Thoracic aorta (tissue), 2 donors: ENCODE measurements at places on chromosomes 1 and 21. TPM values are rescaled to one million over a fixed set of nuclear protein-coding genes. Genes with fewer than 3 reads are reported as not detected.

The CENPS gene
- 6.4 TPM for total RNA-seq

The MMEL1 gene
- not detected for total RNA-seq

The OR2T2 gene
- total RNA-seq: not detected

The BEND5 gene
- total RNA-seq: 9.5 TPM

The EVA1C gene
- 81.2 TPM for total RNA-seq

The STUM gene
- total RNA-seq: 1.6 TPM

The ST6GALNAC5 gene
- total RNA-seq: 19.8 TPM

The KIRREL1 gene
- total RNA-seq: 136 TPM

The SHISAL2A gene
- total RNA-seq: 0.54 TPM

DNA sequence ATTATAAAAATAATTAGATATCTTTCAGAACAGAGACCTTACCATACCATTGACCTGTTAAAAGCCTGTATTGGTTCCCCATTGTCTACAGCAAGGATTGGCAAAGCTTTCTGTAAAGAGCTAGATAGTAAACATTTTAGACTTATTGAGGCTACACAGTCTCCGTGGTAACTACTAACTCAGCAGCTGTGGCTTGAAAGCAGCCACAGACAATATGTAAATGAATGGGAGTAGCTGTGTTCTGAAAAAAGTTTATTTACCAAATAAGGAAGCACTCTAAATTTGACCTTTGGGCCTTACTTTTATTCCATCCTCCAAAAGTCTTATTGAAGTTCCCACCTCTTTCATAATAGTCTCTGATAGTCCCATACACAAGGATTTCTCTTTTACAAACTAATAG is 39.7 kb downstream of the NUP210L start:
- H3K27ac ChIP-seq: no peak overlapping the region
- H3K36me3 ChIP-seq: no peaks in the 10 kb centered on the region
- H3K4me1 ChIP-seq: no peaks in the 10 kb centered on the region
- no peak overlapping the region for H3K4me3 ChIP-seq

DNA sequence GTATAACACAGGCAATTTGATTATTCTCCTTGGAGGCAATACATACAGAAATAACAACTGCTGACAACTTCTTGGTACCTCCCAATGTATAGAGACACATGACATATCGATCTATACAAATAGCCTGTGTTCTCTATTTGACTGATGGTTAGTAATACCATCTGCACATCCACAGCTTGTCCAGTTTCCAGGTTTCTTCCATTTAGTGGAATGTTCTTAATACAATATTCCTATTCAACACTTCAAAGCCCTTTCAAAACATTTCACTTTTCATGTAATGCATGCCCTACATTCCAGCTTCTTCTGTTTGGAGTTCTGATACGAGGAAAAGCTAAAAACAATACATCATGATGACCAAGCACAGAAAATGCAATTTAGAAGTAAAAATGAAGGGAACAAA is 37.0 kb upstream of the GORAB start:
- H3K4me1 ChIP-seq: peaks cover 18% of the 10 kb centered on the region
- H3K36me3 ChIP-seq: no peaks in the 10 kb centered on the region
- peak overlapping the region; percentile 3 for H3K27ac ChIP-seq
- no peaks in the 10 kb centered on the region for H3K27me3 ChIP-seq
- DNase-seq: no peak

DNA sequence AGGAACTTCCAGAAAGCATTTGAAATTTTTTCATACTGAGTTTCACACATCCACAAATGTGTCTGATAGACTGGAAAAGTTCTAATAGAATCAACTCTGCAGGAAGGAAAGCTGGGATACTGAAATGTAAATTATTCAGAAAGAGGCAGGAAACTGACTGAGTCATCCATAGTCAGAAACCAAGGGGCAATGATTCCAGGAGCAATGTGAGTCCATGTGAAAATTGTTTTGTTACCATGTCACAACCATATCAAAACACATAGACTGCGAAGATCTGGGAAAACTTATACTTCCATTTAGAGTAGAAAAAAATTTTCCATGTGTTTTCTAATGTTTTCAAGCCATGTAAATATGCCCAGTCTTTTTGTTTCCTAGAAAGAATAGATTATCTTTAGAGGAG is 142.3 kb upstream of the TMPRSS15 start:
- no peaks in the 10 kb centered on the region for H3K27me3 ChIP-seq
- DNase-seq: no peak
- no peak overlapping the region for H3K4me3 ChIP-seq
- H3K36me3 ChIP-seq: no peaks in the 10 kb centered on the region
- H3K4me1 ChIP-seq: no peaks in the 10 kb centered on the region
- no peak overlapping the region for H3K27ac ChIP-seq

- H3K27ac ChIP-seq: no peak overlapping the region
- no peaks in the 10 kb centered on the region for H3K27me3 ChIP-seq
- no peak for DNase-seq
- no peak overlapping the region for H3K4me3 ChIP-seq
These were observed 10.3 kb upstream of the ACTL8 start for GRCh38 chr1:17744666-17745478.

DNA sequence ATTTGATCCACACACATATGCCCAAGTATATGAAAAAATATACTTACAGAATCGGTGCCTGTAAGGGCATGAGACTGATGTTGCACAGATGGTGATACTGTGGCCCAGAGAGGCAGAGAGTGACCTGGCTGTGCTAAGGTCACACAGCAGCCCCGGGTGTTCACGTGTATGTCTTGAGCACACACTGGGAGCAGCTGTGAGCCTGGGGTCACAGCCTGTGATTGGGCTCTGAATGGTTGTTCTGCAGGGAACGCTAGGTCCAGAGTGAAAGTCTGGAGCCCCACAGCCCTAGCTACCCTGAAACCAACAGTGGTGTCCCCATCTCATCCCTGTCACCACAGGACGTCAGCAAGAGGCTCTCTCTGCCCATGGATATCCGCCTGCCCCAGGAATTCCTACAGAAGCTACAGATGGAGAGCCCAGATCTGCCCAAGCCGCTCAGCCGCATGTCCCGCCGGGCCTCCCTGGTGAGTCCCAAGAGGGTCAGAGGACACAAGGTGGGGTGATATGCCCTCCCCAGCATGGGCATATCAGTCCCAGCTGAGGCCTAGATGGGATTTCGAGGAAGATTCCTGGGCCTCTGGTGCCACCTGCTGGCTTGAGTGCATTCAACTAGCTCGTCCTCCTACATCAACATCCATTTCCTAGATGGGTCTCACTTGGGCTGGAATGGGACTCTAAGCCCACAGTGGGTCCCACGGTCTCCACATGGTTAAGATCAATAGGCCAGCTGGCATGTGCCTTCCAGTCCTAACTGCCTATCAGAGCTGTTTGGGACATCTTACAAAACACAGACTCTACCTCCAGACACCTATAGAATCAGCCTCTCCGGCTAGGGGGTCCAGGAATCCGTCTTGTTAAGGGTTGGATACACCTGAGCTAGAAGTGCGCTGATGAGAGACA is 19.7 kb downstream of the CDK18 start:
- peaks cover 15% of the 10 kb centered on the region for H3K4me1 ChIP-seq
- DNase-seq: no peak
- no peak overlapping the region for H3K4me3 ChIP-seq
- H3K36me3 ChIP-seq: peaks cover 4% of the 10 kb centered on the region

DNA sequence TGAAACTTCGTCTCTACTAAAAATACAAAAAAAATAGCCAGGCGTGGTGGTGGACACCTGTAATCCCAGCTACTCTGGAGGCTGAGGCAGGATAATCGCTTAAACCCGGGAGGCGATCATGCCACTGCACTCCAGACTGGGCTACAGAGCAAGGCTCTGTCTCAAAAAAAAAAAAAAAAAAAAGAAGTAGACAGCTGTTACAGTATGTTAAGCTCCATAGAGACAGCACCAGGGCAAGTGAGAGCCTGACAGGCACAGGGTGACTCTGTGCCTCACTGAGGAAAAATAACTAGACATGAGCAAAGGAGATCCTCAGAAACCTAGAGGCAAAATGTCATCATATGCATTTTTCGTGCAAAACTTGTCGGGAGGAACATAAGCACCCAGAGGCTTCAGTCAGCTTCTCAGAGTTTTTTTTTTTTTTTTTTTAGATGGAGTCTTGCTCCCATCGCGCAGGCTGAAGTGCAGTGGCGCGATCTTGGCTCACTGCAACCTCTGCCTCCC is 9.0 kb upstream of the PRDX1 start:
- no peak overlapping the region for H3K27ac ChIP-seq
- no peak overlapping the region for H3K4me3 ChIP-seq
- H3K27me3 ChIP-seq: no peaks in the 10 kb centered on the region
- no peaks in the 10 kb centered on the region for H3K36me3 ChIP-seq

DNA sequence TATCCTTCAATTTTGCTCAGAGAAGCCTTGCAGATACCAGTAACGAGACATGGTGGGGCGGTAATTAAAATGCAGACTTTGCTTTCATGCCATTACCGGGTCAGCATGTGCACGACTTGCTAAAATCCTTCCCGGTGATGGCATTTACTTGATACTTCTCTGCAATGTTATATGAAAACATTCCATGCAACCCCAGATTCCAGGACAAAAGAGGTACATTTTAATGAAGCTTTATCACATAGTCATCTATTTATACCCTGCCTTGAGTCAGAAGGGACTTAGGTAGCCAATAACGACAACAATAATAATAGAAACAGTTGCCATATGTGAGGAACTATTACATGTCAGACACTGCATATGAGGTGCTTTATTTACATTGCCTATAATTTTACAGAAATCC is 29.4 kb upstream of the PLA2G2C start:
- no peaks in the 10 kb centered on the region for H3K27me3 ChIP-seq
- H3K4me3 ChIP-seq: no peak overlapping the region
- no peaks in the 10 kb centered on the region for H3K36me3 ChIP-seq
- DNase-seq: no peak

DNA sequence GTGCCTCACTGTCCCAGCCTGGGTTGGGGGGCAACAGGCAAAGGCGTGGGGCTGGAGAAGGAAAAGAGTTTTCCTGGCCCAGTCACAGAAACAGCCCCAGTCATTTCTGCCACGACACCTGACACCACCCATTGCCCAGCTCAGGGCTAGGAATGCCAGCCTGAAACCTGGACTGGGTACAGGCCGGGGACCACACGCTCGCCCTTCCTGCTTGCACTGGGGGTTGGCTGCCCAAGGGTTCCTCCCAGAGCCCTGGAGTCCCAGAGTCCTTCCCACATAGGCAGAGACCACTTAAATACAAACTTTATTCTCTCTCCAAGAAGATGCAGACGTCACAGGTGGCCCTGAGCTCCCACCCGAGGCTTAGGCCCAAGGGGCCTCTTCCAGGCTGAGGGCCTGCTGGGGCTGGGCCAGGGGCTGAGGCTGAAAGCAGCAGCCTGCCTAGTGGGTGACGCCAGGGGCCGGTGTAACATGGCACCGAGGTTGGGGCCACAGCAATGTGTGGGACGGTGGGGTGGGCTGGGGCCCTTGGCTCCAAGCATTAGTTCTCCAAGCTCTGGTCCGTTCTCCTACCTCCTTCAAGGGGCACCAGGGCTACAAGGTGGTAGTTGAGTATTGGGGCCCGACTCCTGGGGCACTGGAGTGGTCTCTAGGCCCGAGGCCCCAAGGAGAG is 1.6 kb downstream of the TMEM52 start:
- H3K36me3 ChIP-seq: no peaks in the 10 kb centered on the region
- DNase-seq: no peak
- no peak overlapping the region for H3K27ac ChIP-seq
- H3K4me1 ChIP-seq: peaks cover 10% of the 10 kb centered on the region
- no peak overlapping the region for H3K4me3 ChIP-seq

GRCh38 chr1:230204842-230205241 is 137.8 kb downstream of the GALNT2 start:
- no peak overlapping the region for H3K4me3 ChIP-seq
- no peak for DNase-seq
- H3K36me3 ChIP-seq: no peaks in the 10 kb centered on the region
- no peaks in the 10 kb centered on the region for H3K27me3 ChIP-seq

DNA sequence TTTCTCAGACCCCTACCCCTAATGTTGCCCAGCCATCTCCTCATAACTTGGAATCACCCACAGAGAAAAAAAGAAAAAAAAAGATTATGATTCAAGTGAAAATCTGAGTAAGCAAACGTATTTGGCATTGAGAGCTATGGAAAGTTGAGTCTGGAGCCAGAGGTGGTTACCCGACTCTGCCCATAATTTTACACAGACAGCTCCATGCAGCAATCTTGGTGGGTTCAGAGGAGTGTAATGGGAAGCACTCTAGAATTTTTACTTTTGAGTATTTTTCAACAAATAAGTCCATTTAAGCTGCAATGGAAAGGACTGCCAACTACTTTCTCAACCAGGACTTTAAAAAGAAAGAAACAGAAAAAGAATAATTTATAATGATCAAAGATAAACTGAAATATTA is 62.7 kb downstream of the ZC3H11B start:
- no peaks in the 10 kb centered on the region for H3K27me3 ChIP-seq
- no peaks in the 10 kb centered on the region for H3K4me1 ChIP-seq
- H3K27ac ChIP-seq: no peak overlapping the region
- DNase-seq: no peak

DNA sequence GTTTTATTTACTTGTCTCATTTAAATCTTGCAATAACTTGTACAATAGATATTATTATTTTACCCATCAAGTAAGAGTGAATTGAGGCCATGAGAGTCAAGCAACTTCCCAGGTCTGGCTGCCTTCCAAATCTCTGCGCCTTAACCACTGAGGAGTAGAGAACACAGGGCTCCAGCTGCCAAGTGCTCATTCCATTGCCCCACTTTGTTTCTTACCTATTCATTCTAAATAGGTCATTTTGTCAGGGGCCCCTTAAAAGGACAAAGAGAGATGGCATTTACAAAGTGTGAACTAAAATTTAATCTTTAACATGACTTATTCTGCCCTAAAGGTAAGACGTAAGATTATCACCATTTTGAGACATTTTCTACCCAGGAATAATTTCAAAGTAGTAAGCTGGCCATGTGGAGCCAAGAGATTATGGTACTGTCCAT is 3.5 kb downstream of the PPP1R15B start:
- peak overlapping the region; percentile 22 for H3K27ac ChIP-seq
- peak overlapping the region; percentile 97 for H3K4me3 ChIP-seq
- no peaks in the 10 kb centered on the region for H3K27me3 ChIP-seq

DNA sequence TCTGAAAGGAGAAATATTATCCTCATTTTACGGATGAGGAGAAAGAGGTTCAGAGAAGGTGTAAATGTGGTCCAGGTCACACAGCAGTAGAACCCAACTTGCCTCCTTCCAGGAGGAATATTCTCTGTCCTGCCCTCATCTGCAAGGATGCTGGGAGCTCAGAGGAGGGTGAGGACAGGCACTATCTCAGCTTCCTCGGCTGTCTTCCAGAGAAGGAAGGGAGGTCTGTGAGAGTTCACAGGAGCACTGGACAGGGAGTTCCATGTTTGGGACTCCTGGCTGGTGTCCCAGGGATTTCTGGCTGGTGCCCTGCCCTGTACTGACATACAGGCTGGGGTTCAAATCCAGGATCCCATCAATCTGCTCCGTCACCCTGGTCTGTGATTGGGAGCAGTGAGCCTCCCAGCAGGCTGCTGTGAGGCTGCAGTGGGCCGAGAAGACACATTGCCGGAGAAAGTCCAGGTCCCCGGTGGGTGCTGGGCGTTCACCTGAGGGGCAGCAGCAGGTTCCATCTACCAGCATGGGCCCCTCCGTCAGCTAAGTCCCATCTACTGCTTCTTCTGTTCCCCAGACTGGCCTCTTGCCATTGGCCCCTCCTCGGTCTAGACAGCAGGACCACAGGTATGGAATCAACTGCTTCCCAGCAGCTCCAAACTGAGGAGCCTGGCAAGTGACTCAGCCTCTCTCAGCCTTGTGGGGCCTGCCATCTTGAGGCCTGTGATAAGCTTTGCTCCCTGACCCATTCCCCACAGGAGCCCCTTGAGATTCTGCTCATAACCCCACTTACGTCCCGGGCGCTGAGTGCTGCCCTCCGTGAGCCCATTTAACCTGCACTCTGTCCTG is 8.5 kb upstream of the BSND start:
- no peak overlapping the region for H3K27ac ChIP-seq
- H3K4me1 ChIP-seq: peaks cover 21% of the 10 kb centered on the region
- no peak overlapping the region for H3K4me3 ChIP-seq
